ENCODE measurements at places on chromosomes 3 and 15.
A peak's percentile ranks its signal among the peaks of the same experiment; 100 is the strongest.

DNA sequence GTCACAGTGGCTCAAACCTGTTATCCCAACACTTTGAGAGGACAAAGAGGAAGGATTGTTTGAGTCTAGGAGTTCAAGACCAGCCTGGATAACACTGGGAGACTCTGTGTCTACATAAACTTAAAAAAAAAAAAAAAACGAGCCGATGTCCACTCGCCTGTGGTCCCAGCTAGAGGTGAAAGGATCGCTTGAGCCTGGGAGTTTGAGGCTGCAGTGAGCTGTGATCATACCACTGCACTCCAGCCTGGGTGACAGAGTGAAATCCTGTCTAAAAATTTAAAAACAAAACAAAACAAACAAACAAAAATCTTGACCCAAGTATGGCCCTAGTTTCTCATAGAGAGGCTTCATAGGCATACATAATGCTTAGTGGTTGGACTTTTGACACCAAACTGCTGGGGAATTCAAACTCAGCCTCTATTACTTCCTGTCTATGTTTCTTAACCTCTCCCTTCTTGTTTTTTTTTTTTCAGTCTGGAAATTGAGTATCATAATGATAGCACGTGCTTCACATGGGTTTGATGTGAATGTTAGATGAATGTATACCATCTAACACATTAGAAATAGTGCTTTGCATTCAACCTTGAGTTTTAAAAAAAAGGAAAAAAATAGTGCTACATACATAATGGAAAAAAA is 46.4 kb upstream of the CAPN7 start:
- no peak for DNase-seq

DNA sequence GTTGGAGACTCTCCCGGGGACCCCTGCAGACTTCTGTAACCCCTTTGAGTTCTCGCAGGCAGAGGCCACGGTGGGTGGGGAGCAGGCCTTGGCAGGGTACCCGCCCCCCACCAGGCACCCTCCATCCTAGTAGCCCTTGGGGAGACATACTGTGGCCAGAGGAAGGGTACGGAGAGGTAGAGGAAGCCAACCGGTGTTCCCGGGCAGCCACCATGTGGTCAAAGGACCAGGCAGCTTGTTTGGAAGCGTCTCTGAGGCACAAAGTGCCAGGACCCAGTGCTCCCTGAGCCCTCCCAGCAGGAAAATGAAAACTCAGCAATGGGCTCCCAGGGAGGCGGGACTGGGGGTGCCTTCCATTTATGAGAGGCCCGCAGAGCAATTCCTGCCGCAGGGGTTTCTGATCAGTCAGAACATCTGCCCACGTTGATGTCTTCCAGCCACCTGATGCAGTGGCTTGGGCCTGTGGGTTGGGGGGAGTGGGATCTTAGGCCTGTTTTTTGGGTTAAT is 53.0 kb upstream of the CGNL1 start:
- no peak for DNase-seq

DNA sequence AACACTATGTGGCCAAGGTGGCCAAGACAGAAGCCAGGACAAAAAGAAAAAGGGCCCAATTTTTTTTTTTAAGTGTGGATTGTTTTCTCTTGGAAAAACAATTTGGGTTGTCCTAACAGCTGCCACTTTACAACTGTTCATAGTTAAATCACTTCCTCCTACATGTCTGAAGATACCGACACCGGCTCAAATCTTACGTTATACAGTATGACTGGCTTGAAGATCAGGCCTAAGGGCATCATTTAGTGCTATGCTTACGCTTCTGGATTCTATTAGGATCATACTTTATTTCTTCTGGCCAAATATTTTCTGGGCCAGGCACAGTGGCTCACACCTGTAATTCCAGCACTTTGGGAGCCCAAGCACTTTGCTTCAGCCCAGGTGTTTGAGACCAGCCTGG is 404.4 kb downstream of the MECOM start:
- no peak for DNase-seq

- no peak for DNase-seq
These were observed 35.8 kb downstream of the ARMC8 start for GRCh38 chr3:138222942-138223287.

GRCh38 chr3:51620543-51620942 is 50.5 kb upstream of the TEX264 start:
- no peak for DNase-seq

GRCh38 chr3:21913791-21914190 is 162.8 kb upstream of the ZNF385D start:
- no peak for DNase-seq

DNA sequence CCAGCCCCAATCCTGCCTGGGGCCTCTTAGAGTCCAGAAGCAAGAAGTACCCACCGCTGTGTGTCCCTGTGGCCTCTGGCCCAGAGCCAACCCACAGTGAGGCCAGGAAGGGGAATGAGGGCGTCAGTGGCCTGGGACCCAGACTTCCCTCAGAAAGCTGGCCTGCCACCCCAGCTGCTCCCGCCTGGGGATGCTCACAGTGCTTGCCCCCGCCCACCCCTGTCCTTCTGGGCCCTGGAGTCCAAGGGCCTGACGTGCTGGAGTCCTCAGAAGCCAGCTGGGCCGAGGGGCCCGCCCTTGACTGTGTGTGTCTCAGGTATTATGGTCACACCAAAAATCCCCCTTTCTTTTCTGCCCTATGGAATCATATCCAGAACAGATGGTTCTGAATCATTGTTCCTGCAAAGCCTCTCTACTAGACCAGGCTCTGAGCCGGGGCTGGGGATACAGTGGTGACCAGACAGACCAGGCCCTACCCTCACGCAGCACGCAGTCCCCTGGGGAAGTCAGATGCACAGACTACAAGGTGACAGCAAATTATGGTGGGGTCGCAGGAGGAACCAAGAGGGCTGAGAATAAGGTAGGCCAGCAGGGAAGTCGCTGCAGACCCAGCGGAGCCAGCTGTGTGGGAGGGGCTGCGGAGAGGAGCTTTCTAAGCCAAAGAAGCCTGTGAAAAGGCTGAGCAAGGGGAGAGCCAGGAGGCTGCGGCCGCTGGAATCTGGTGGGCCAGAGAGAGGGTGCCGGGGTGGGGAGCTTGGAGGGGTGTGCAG is 99.1 kb downstream of the VGLL4 start:
- DNase-seq = no peak

DNA sequence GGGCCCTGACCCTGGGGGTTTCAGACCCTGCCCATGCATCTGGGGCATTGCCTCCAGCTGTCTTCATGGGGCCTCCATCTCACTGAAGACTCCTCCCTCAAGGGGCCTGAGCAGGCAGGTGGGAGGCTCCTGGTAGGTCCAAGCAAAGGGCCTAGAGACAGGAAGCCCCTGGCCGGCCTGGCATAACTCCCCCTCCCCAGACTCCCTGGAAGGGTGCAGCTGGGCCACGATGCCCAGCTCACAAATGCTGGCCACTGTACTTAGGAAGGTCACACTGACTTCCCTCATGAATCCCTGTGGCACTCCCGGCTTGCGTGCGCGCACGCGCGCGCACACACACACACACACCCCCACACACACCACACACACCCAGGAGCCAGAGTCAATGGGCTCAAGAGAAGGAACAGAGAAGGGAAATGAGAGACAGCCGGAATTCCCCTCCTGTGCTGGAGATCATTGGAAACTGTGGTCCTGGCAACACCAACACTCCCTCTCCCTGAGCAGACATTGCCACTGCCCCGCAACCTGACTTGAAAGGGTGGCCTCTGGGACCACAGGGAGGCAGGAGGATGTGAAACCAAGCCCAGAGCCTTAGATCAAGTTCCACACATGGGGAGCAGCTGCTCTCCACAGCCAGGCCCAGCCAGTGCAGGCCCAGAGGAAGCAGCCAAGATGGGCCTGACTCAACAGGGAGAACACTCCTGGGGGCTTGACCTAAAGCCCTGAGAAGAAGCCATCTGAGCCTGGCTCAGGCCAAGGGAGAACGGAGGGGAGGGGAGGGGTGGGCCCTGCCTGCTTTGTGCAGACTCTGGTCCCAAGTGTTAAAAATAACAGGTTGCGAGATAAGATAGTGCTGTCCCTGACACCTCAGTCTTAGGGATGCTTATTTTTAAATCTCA is 69.7 kb downstream of the SCN5A start:
- DNase-seq = no peak

- DNase-seq = peak; percentile 23
These were observed 12.6 kb downstream of the PLCL2 start for GRCh38 chr3:16897254-16897926.

- DNase-seq = no peak
These were observed 46.1 kb downstream of the AMOTL2 start for GRCh38 chr3:134328147-134328591.

DNA sequence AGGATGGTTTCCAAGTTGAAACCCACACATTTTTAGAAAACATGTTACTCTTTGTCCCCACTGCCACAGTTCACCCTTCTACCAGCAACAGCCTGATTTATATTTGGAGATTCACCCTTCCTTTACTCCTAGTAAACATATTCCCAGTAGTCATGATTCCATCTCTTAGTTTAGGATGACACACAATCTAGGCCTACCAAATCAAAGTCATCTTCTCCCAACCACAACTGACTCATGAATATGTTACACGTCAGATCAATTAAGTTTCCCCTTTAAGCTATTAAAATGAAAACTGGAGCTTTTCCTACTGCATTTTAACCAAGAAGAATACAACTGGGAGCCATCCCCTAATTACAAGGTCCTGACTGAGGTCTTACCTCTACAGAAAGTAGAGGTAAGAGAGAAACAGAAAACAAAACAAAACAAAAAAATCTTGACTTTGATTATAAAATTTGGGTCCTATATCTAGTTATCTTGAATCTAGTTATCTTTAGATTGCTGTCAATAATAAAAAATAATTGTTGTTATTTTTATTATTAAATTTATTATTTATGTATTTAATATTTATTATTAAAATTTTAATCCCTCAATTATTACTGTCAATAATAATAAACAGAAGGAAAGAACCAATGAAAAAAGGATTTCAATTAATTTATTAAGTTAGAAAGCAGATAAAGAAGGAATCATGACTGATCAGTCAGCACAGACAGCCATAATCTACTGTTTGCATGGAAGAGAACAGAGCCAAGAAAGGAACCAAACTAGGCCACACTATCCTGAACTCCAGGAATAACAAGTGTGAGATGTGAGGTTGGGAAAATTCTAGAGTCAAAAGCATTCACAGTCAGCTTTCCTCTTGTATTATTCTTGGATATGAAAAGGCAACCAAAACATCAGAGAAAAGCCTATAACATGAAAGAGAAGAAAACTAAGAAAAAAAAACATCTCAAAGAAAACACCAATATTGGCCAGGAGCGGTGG is 12.5 kb downstream of the DPH6 start:
- no peak for DNase-seq

DNA sequence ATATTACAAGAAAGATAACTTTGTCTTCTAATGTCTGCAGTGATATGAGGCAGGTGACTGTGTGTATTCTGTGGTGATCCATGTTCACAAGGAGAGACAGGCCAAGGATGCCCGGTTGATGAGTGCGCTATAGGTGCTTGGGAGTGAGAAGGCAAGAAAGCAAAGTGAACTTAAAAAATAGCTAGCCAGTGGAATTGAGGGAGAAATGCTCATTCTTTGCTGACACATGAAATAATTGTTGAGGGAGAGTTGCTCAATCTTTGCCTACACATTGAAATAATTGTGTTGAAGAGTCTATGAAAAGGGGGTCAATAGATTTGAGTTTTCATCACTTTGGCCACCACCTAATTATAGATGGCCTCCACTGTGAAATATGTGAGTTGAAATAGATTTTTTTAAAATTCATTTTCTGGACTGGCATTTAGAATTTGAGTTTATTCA is 156.3 kb downstream of the LPP start:
- no peak for DNase-seq

GRCh38 chr15:45387380-45388007 is 9.2 kb upstream of the GATM start:
- DNase-seq = no peak

DNA sequence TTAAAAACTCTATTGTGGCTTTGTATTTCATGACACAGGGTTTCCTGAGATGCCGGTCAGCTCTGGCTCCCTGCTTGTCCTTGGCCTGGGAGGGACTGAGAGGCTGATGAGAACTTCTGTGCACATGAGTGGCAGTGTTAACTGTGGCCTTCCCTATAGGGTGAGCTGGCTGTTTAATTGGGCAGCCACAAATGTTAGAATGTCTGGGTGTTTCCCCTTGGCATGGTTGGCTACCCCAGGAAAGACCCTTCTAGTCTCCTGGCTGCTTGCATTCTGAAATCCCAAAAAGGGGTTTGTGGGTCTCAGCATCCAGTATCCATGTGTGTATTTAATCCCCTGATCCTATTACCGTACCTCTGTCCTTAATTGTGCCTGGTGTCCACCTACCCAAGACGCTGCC is 3.0 kb upstream of the KLF13 start:
- DNase-seq = no peak

DNA sequence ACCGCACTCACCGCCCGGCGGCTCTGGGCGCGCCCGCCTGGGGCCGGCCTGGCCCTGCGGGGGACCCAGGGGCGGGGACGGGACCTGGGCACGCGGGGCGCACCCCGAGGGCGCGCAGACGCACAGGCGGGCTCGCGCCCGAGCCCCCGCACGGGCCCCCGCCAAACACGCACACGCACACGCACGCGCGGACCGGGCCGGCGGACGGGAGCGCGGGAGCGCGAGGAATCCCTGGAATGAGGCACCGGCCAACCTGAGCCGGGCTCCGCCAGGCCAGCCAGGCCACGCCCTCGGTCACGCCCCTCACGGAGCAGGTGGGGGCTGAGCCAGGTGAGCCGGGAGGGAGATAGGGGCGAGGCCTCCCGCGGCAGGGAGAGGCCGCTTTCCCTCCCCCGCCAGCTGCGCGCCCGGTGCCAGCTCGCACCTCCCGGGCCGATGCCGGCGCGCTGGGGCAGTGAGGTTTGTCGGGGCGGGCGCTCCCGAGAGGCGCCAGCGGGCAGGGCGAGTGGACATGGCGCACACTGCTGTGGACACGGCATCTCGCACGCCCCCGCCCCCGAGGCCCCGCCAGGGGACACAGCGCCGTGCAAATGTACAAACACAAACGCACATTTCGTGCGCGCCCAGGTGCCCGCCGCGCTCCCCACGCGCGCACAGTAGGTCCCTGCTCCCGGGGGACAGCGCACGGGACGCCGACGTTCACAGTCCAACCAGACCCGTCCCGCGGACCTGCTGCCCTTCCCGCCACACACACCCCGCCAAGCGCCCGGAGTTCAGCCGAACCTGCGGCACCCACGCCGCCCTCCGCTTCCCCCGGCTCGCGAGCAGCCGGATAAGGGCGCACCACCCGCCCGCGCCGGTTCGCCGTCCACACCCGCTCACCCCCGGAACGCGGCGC is 75.9 kb upstream of the VGLL4 start:
- DNase-seq = peak; percentile 66

- no peak for DNase-seq
These were observed 19.5 kb upstream of the CMTM7 start for GRCh38 chr3:32372213-32372490.

- DNase-seq = no peak
These were observed 92.0 kb downstream of the PLXNA1 start for GRCh38 chr3:127074900-127075360.

- DNase-seq = no peak
These were observed 67.7 kb downstream of the FOXP1 start for GRCh38 chr3:71515636-71516365.

DNA sequence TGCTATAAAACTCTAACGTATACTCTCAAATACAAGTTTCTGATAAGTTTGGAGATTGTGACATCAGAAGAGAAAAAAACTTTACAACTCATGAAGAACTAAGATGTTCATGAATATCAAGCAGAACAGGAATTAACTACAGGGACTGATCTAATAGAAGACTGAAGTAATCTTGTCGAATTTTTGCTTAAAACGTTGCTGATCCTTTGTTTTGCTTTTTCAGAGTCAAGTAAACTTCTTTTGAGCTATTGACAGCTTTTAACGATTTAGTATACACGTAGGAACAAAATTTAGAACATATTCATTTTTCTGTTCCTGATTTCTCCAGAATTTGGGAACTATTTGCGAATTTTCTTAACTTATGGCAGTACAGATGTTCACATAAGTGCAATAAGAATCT is 610.2 kb downstream of the SI start:
- no peak for DNase-seq
